Central memory CD4-positive, alpha-beta T cell (primary cell): ENCODE measurements at places on chromosomes 6 and 20.

DNA sequence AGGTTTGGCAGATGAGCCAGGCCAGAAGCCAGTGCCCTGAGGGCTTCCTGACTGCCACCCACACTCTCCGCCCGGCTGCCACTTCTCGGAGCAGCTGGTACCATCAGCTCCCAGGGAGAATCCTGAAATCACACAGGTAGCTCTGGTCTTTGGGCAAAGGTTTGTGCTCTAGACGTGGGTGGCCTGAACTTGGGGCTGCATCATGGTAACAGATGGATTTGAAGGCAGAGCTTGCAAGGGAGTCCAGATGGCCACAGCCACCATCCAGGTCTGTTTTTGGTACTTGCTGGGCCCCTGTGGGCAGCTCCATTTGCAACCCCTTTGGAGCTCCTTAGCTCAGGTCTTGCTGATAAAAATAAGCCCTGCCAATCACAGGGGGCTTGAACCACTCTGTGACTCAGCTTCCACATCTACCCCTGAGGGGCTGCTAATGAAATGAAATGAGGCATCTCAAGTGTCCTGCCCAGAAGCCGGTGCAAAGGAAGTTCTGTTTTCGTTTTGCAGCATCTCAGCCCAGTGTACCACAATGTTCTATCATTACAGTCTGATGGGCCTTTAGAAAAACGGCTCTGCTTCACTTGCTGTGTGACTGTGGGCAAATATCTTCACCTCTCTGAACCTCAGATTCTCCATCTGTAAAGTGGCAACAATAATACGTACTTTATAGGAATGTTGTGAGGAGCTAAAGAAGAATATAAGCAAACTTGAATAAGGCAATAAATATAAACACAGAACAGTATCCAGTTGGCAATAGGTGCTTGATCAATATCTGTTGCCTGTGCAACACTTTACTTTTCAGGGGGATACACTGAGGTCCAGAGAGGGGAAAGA lies 25.1 kb upstream of the CDH22 start:
- DNase-seq, result no peak

- no peak for DNase-seq
These were observed 1090.1 kb upstream of the ADGRB3 start for GRCh38 chr6:67544851-67545452.

- DNase-seq, result no peak
These were observed 79.7 kb upstream of the SYNDIG1 start for GRCh38 chr20:24389686-24390085.

GRCh38 chr6:167566711-167567141 lies 241.8 kb downstream of the TTLL2 start:
- DNase-seq, result no peak

DNA sequence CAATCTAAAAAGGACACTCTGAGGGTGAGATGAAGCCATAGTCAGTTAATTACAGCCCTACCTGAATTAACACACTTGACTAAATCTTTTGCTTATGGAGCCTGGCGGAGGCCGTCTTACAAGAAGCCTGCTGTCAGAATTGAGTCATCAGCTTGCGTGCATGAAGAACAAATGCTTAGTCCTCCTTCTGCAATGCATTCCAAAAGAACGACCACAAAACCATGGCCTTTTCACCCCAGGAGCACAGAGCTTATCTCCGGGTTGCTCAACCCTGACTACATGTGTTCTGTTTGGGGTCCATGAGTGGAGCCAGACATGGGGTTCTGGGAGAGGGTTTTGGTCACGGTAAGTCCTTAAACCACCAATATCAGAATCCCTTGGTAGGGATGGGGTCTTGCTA lies 318.1 kb downstream of the CLIC5 start:
- no peak for DNase-seq

DNA sequence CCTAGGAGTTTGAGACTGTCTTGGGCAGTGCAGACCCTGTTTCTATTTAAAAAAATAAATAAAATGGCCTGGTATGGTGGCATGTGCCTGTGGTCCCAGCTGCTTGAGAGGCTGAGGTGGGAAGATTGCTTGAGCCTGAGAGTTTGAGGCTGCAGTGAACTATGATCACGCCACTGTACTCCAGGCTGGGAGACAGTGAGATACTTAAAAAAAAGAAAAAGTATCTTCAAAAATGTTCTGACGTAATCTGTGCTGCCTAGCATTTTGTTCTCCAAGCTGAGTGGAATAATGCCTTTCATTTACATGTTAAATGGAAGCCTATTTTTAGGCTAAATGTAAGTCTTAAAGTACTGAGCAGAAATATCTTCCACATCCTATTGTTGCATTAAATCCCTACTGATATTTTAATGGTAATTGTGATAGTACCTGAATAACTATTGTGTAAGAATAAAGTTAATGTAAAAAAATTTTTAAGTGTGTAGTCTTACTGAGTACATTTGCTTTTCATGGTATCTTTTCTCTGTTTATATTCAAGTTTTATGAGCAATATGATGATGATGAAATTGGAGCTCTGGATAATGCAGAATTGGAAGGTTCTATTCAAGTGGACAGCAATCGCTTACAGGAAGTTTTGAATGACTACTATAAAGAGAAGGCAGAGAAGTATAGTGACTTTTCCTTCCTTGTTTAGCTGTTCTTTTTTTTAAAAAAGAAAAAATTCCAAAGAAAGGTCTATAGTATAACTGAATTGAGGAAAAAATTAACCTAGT lies 4.2 kb upstream of the ZC2HC1B start:
- DNase-seq, result no peak

- no peak for DNase-seq
These were observed 40.9 kb downstream of the SLC24A3 start for GRCh38 chr20:19253316-19253715.

GRCh38 chr20:23627501-23627900 lies 10.3 kb downstream of the CST3 start:
- no peak for DNase-seq

DNA sequence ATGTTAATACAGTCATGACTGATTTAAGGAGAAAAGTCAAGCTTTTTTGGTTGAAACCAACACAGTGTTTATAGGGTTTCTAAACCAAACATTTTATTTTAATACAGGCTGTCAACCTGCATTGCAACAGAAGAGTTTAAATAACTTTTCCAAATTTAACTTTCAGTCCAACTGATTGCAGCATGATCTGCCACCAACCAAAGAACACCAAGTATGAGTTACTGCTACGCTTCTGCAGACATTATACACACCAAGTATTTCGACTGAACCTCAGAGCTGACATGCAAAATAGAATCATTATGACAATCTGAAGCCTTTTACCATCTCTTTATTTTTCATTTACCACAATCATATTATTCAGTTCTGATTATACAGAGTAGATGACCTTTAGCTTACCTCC lies 151.2 kb upstream of the DST start:
- DNase-seq, result no peak

DNA sequence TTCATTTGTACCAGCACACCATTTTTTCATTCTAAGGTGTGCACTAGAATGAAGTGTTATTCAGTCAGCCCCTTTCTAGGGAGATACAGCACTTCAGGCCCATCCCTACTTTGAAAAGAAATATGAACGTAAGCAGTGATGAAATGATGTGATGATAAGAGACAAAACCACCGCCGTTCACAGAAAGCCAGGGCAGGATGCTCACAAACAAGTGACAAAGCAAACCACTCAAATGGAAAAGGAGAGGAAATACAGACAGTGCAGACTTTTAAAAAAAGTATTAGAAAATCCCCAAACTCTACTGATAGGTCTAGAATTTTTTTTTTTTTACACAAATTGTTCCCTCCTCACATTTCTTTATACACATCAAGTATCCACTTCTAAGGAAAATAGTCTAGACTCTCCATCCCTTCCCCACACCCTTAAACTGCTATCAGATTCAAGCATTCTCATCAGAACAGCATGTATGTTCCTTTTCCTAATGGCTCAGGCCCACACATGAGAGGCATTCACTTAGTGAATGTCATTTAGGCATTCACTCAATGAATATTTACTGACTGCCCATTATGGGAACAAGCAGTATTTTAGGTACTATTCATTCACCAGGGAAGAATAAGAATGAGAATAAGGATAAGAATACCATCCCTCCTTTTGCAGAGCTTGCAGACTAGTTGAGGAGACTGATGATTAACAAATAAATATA lies 243.5 kb downstream of the GMPR start:
- peak; percentile 92 for DNase-seq

DNA sequence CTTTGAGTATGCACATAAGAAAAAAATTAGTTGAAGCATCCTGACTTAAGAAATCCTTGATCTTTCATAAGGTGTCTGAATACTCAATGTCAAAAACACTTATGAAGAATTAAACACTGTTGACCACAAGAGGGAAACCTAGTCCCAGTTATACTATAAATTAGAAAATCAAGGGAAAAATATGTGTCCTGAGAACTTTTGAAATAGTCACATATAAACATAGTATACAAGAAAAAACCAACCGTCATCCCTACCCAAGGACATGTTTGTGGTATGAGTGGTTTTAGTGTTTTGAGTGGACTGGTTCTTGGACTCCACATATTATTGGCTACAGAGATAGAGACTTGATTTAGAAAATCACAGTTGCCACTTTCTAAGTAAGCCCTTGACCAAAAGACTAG lies 7.6 kb upstream of the HLA-DRA start:
- peak; percentile 18 for DNase-seq

GRCh38 chr6:44734886-44735629 lies 347.6 kb downstream of the CDC5L start:
- no peak for DNase-seq
